ENCODE measurements at places on chromosomes 6 and 20.

GRCh38 chr20:11755071-11755841 lies 162.4 kb upstream of the BTBD3 start:
- no peak for DNase-seq

- DNase-seq = no peak
Observed at GRCh38 chr6:42727087-42727611, 4.8 kb upstream of the PRPH2 start.

- DNase-seq = no peak
Observed at GRCh38 chr20:34318609-34319443, 15.7 kb upstream of the AHCY start.

- no peak for DNase-seq
Observed at GRCh38 chr20:36856691-36857635, 19.0 kb upstream of the TLDC2 start.

- no peak for DNase-seq
Observed at GRCh38 chr6:4349323-4349722, 213.9 kb upstream of the ECI2 start.

DNA sequence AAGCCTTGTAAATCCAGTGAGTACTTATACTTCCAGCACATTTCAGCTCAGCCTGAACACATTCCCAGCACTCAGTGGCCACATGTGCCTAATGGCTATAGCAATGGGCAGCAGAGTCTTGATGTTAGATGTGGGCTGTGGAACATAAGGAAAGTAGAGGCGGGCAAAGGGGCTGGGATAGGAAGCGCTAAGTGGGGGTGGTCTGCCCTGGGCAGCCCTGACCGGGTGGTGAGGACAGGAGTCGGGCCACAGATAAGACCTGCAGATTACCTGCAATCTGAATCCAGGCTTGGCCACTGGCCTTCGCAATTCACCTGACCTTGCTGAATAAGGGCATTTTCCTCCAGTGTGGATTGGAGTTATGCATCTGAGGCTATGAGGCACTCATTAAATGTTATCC lies 11.1 kb upstream of the HMGA1 start:
- DNase-seq = no peak

DNA sequence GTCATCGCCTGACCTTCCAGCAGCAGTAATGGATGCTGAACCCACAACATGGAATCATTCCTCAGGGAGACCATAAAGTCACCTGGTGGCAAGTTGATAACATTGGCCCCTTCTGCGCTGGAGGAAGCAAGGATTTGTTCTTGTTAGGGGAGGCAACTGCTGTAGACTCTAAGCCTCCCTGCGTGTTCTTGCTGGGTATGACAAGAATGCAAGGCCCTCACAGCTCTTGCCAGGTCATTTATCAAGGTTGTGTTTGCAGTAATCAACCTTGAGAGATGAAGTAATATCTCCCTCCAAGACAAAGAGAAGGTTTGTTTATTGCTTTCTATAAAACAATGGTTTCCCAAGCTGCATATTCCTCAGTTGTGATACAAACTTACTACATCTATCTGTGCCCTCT lies 80.9 kb downstream of the PERP start:
- no peak for DNase-seq

DNA sequence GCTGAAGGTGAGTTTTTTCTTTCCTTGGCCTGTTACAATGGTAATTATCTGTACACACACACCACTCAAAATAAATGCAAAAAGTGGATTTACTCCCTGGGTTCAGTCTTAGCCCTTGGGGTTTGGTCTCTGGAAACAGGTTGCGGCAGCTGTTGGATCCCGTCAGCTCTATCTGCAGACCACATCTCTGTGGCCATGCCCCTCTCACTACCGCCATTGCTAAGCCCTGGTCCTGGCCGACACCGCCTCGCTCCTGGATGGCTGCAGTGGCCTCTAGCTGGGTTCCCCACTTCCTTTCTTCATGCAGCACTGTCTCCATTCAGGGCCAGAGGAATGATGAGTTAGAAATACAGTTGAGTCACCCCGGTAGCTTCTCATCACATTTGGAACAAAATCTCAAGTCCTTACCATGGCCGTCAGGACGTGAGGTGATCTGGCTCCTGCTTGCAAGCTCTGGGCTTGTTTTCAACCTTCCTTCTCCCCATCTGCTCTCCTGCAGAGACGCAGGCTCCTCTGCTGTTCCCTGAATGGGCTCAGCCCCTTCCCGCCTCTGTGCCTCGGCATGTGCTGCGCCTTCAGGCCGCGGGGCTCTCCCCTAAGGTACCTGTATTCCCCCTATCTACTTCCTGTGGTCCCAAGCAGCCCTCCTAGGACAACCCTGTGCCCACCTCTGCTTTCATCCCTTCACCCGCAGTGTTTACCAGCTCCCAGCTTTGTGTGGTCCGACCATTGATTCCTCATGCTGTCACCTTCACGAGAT lies 38.0 kb downstream of the EFCAB8 start:
- DNase-seq = no peak

- no peak for DNase-seq
Observed at GRCh38 chr6:154606860-154607259, 96.4 kb upstream of the CNKSR3 start.

- DNase-seq = no peak
Observed at GRCh38 chr6:21665110-21665391, 71.5 kb downstream of the SOX4 start.

GRCh38 chr6:71239694-71240093 lies 48.9 kb upstream of the OGFRL1 start:
- no peak for DNase-seq
